ENCODE measurements at places on chromosomes 16 and 17.

DNA sequence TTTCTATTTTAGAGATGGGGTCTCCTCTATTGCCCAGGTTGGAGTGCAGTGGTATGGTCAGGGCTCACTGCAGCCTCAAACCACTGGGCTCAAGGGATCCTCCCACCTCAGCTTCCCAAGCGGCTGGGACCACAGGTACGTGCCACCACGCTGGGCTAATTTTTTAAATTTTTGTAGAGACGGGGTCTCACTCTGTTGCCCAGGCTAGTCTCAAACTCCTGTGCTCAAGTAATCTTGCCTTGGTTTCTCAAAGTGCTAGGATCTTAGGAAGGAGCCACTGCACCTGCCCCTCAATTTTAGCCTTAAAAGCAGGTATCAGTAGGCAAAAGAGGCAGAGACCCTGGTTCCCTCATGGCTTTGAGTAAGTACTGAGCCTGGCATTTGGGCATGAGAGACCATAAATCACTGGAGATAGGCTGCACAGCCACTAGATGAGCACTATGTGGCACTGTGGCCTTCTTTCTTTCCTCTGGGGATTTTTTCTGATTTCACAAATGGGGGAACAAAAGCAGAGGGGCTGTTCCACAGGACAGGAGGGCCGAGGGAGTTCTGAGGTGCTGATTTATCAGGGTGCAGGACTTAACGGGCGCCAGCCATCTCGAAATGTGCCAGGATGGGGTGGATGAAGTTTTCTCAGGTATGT is 82.2 kb downstream of the PLXDC1 start:
- DNase-seq: peak; percentile 11

GRCh38 chr16:67531247-67531646 is 2.6 kb downstream of the RIPOR1 start:
- DNase-seq: no peak

DNA sequence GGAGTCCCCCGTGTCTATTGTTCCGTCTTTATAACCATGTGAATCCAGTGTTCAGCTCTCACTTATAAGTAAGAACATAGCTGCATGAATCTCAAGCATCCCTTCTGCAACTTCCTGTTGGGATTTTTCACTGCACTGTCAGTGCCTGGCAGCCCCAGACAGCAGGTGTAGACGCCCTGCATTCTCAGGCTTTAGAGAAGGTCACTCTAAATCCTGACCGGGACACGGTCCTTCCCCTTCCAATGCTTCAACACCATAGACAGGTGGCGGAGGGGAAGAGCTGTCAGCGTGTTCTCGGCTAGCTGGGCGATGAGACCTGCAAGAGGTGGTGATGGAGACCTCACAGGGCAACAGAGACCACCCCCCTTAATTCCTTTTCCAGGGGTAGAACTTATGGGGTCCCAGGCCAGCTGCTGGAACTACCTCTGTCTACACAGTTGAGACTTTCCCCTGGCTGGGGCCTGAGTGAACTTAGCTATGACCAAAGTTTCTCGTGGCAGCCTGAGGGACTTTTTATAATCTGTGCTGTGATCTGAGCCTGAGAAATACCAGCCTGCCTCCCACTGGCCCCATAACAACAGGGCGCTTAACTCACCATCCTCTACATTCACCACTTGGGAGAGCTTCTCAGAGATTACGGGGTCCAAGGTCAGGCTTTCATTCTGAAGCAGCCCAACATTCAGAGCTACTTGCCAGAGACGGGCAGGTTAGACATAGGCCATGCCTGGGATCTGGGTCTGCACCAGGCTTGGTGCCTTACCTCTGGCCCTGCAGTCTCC is 143.2 kb upstream of the TNRC6C start:
- no peak for DNase-seq

- DNase-seq: no peak
These were observed 381.7 kb downstream of the ZFHX3 start for GRCh38 chr16:72666267-72666666.

DNA sequence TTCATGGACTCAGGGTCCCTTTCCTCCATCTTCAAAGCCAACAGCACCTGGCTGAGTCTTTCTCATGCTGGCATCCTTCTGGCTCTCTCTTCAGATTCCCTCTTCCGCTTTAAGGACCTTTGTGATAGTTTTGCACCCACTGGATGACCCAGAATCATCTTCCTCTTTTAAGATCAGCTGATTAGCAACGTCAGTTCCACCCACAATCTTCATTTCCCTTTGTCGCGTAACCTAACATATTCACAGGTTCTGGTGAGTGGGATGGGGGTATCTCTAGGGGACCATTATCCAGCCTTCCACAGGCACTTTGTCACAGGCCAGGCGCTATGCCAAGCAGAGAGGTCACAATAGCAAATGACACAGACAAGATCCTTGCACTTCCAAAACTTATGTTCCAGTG is 593.8 kb downstream of the MAF start:
- DNase-seq: no peak

DNA sequence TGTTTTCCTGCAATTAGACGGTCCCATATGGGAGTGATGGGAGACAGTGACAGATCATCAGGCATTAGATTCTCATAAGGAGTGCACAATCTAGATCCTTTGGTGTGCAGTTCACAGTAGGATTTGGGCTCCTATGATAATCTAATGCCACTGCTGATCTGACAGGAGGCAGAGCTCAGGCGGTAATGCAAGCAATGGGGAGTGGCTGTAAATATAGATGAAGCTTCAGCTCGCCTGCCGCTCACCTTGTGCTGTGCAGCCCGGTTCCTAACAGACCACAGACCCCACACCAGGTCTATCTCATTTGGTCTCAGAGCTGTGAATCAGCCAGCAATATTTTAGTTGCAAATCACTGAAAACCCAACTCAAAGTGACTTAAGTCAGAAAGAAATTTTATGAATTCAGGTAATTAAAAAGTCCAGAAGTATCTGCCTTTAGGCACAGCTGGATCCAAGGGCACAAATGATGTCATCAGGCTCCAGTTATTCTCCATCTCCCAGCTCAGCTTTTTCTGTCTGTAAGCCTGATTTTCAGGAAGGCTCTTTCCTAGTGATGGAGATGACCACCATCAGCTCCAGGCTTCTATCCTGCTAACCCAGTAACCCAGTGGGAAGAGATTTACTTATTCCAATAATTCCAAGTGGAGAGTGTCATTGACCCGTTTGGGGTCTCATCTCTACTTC is 3.3 kb downstream of the CHP2 start:
- DNase-seq: no peak

DNA sequence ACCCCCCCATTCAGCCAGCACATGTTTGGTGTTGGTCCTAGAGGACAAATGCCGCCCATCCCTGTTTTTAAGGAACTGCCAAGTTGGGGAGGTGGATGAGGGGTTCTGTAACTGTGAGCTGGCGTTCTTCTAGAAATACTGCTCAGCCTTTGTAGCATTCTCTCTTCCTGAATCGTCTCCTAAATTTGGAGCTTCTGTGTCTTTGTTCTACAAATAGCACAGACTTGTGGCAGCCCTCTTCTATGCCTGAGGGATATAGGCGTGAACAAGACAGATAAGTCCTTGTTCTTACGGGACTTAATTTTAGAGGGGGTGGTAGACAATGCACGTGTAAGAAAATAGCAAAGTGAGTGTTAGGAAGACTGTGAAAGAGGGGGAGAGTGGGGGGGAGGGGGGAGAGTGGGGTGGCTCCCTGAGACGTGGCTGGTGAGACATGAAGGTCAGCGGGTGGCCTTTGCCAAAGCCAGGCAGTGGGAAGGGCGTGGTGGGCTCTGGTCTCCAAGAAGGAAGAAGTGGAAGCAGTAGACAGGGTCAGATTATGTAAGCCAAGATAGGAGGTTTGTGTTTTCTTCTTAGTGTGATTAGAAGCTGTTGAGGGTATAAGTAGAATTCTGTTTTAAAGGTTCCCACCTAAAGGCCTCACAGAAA is 9.9 kb downstream of the MFSD11 start:
- DNase-seq: no peak

DNA sequence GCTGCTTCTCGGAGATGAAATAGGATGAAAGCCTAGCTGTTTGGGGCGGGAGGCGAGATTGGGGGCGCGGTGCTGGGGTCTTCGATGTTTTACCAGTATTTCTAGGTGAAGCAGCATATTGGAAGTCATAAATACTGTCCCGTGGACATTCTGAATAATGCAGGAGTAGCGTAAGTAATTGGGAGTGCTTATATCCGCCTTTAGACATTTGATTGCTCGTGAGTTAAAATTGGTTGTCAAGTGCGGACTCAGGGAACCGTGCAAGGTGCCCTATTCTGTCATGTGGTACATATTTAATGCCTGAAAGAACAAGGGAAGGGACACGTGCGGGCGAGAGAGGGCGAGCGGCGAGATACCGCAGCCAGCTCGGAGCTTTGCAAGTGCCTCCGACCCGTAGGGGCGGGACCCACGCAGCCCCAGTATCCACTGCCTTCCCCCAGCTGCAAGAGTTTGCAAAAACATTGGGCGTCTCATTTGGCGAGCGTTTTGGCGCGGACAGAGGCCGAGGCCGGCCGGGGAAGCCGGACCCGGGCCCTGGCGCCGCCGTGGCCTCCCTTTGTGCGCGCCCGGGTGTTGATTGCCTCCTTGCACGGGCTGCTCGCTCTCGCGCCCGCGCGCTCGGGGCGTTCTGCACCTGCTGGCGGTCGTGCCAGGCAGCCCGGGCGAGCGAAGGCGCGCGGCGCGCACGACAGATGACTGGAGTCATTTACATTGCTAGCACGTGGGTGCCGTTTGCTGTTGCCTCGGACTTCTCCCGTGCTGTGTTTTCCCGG is 849.8 kb upstream of the RBFOX1 start:
- DNase-seq: no peak

GRCh38 chr17:60161598-60162330 is 12.0 kb downstream of the CA4 start:
- DNase-seq: no peak

- DNase-seq: no peak
These were observed 4.4 kb downstream of the PDIA2 start for GRCh38 chr16:287298-287811.

DNA sequence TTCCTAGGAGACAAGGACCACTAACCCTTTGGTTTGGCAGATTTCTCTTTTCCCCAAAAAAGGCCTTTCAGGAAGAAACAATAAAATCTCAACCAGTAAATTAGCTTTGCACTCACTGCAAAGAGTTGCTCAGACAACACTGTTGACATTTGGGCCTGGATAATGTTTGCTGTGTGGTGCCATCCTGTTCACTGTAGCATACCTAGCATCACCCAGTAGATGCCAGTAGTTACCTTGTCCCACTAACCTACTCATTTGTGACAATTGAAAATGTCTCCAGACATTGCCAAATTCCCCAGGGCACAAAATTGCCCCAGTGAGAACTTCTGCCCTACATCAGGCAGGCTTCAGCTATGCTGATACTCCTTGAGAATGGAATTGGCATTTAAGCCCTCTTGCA is 177.0 kb upstream of the ERCC4 start:
- DNase-seq: no peak

DNA sequence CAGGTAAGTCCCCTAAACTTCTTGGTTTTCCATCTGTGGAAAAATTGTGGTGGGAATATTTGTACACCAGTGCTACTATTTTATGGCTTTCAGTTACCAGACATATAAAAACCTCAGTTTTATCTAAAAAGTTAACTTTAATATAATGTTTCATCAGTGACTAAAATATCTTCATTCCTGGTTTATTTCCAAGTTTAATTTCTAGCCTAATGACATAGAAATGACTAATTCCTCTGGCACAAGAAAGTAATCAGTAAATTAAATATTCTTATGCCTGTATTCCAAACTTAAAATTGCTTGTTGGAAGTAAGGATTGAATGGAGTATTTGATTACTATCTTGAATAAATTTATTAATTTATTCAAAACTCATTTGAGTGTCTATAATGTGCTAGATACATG is 757.0 kb downstream of the CDH11 start:
- no peak for DNase-seq

DNA sequence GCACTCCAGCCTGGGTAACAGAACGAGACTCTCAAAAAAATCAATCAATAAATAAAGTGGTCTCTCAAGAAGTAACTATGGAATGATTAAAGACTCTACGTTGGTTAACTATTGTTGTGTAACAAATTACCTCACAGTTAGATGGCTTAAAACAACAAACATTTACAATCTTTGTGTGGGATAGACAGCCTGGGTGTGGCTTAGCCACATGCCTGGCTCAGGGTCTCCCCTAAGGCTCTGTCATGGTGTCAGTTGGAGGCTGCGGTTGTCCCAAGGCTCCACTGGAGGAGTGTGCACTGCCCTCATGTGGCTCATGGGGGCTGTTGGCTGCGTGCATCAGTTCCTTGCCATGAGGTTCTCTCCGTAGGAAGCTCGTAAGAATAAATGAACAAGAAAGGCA is 294.5 kb downstream of the SNX29 start:
- no peak for DNase-seq

DNA sequence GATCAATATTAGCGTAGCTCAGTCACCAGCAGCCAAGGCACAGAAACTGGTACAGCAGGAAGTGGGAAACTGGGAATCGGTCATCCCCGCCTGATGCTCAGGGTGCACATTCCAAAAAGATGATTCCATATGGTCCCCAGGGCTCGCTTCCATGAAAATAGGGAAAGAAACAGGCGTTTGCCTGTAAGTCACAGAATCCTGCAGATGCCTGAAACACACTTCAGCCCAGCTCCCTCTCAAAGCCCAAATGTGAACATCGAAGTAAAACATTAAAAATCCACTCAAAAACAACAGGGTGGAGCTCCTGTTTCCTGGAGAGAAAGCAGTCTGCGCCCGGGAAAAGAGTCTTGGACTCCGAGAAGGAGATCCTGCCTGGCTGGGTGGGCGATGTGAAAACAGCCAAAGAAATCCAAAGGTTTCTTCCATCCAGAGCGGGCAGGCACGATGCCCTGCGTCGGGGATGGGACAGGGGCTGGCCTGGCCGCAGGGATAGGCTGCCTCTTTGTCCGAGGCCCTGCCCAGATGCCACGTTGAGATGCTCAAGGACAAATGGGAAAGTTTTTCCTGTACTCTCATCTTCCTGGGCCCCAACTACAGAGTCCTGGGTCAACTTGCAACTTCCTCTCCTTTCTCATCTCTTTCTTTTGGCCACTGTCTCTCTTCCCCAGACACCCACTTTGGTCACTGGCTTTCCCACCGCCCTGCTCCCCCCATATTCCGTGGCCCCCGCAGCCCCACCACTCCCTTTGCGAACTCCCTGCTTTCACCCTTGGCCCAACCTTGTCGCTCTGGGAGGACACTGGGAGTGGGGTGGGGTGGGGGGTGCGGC is 743 bp downstream of the WIPI1 start:
- no peak for DNase-seq

GRCh38 chr16:29321000-29321393 is 85.5 kb downstream of the NPIPB11 start:
- DNase-seq: no peak

All from activated CD4-positive, alpha-beta T cell treated with anti-CD3 and anti-CD28 coated beads for 4 hours (primary cell).